ENCODE measurements at places on chromosomes 7 and 10. TPM values are rescaled to one million over a fixed set of nuclear protein-coding genes. Genes with fewer than 3 reads are reported as not detected.

SEC23IP gene
- total RNA-seq, result 71.0 TPM

ARHGEF5 gene
- total RNA-seq, result 13.3 TPM

SMARCD3 gene
- total RNA-seq, result 2.4 TPM

TIMM23B gene
- 23.3 TPM for total RNA-seq

CTAGE4 gene
- not detected for total RNA-seq

PPP1R3C gene
- 0.09 TPM for total RNA-seq

GPR85 gene
- total RNA-seq, result not detected

LBX1 gene
- not detected for total RNA-seq

NCF1 gene
- 1.4 TPM for total RNA-seq

GDI2 gene
- total RNA-seq, result 234 TPM

CHN2 gene
- total RNA-seq, result not detected

PPP1R9A gene
- total RNA-seq, result not detected

All from activated naive CD4-positive, alpha-beta T cell treated with anti-CD3 and anti-CD28 coated beads, Interleukin-2, amount 50 U/mL, for 72 hours (primary cell).